ENCODE measurements at places on chromosomes 16 and 17. TPM values are rescaled to one million over a fixed set of nuclear protein-coding genes. Genes with fewer than 3 reads are reported as not detected.

DNA sequence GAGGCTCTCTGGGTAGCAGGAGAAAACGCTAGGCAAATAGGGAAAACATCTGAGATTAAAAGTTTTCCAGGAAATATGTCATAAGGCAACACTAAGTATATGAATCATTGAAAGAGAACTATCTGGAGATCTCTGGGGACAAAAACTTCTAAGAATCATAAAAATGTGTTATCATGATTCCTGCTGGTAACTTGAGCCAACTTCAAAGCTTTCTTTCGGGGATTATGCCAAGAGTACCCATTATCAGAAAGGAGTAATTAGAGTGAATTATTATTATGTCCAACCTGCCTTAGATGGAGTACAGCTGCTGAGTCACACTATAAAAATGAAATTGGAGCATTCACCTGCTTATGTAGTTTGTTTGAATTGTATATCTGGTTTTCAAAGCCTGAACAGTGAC is 488.5 kb upstream of the SOX9 start:
- no peak overlapping the region for H3K4me3 ChIP-seq
- H3K27me3 ChIP-seq = no peaks in the 10 kb centered on the region
- peaks cover 18% of the 10 kb centered on the region for H3K4me1 ChIP-seq
- no peak overlapping the region for H3K27ac ChIP-seq
- no peaks in the 10 kb centered on the region for H3K36me3 ChIP-seq

Gene ALKBH5
- 59.0 TPM for polyA plus RNA-seq

GRCh38 chr16:69820926-69821541 is 58.9 kb downstream of the WWP2 start:
- no peaks in the 10 kb centered on the region for H3K27me3 ChIP-seq
- peaks cover 7% of the 10 kb centered on the region for H3K4me1 ChIP-seq
- peaks cover 12% of the 10 kb centered on the region for H3K36me3 ChIP-seq
- no peak for DNase-seq

Gene CCL8
- 0.39 TPM for polyA plus RNA-seq

Gene TBX2
- 12.0 TPM for polyA plus RNA-seq

DNA sequence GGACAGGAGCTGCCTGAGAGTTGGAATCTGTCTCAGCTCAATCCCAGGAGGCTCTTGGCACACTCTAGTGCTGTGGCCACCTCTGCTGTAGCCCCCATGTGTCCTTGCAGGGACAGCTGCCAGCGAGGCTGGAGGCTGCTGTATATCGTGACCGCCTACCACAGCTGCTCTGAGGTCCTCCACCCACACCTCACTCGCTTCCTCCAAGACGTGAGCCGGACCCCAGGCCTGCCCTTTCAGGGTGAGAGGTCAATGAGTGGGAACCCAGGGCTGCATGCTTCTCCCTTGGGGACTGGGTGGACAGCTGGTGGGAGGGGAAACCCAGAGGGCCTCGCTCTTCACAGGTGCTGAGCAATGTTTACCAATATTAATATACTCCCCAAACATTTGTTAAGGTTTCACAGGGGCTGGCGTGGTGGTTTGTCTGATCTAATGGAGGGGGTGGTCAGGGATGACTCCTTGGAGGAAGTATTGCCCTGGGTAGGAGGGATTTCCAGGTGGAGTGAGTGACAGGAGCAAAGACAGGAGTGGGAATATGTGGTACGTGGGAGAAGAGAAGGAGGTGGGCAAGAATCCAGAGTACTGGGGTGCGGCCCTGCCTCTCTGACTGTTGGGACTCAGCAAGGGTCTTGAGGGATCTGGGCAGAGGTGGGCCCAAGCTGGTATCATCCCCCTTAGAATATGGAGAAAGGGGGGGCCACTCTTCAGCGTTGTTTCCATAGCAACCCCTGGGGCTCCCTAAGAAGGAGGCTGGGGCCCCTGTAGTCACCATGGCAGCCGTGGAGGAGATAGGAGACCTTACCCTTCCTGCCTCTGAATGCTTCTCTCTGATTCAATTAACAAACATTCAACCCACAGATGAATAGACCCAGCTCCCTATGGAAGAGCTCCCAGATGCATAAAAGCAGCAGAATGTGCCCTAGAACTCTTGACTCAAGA is 22.2 kb upstream of the ALKBH5 start:
- H3K4me1 ChIP-seq = peaks cover 27% of the 10 kb centered on the region
- no peak for DNase-seq
- H3K27ac ChIP-seq = no peak overlapping the region
- H3K36me3 ChIP-seq = no peaks in the 10 kb centered on the region
- no peak overlapping the region for H3K4me3 ChIP-seq

- H3K4me1 ChIP-seq = peaks cover 57% of the 10 kb centered on the region
- H3K4me3 ChIP-seq = no peak overlapping the region
- H3K27me3 ChIP-seq = no peaks in the 10 kb centered on the region
Observed at GRCh38 chr17:41772218-41772585, 14.3 kb downstream of the JUP start.

Gene GNG13
- 0.81 TPM for polyA plus RNA-seq

DNA sequence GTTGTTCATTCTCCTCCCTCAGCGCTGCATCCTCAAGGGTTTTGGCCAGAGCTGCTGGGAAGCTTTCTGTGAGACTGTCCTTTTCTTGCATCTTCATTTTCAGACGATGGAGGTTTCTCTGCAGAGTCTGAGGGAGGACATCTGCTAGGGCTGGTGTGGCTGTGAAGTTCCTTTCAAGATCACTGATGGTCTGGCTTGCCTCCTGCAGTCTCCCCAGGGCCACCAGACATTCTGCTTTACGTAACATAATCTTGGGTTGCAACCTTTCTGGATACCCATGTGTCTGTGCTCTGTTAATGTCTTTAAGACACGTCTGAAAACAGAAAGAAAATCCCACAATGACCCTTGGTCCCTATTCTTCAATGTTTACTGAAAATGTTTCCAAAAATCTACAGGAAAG is 29.0 kb downstream of the SMYD4 start:
- no peaks in the 10 kb centered on the region for H3K27me3 ChIP-seq
- H3K4me1 ChIP-seq = peaks cover 11% of the 10 kb centered on the region
- no peak overlapping the region for H3K27ac ChIP-seq
- peaks cover 29% of the 10 kb centered on the region for H3K36me3 ChIP-seq
- no peak for DNase-seq

- no peak overlapping the region for H3K27ac ChIP-seq
- H3K36me3 ChIP-seq = no peaks in the 10 kb centered on the region
- H3K27me3 ChIP-seq = no peaks in the 10 kb centered on the region
- H3K4me1 ChIP-seq = no peaks in the 10 kb centered on the region
Observed at GRCh38 chr16:84323606-84324005, 28.9 kb downstream of the WFDC1 start.

GRCh38 chr16:89123001-89123830 is 29.6 kb downstream of the ACSF3 start:
- peaks cover 55% of the 10 kb centered on the region for H3K36me3 ChIP-seq
- no peaks in the 10 kb centered on the region for H3K4me1 ChIP-seq
- no peak overlapping the region for H3K4me3 ChIP-seq

Gene MYO18A
- 46.2 TPM for polyA plus RNA-seq

Gene NHLRC4
- polyA plus RNA-seq = 2.0 TPM

DNA sequence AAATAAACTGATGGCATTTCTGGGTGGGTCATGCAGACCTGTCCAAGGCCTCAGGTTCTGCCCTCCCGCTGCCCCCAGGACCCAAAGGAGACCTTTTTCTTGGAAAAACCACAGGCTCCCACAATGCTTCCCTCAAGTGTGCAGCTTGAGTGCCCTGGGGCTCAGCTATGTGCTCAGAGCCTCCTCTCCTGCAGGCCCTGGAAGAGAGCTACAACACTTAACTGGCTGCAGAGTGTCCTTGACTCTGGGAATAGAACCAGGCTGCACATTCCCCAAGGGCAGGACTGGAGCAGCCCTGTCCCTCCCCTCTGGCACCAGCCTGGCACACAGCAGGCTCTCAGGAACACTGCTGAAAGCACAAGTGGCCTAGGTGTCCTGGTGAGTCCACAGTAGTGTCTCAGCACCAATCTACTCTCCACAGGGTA is 4.8 kb upstream of the SREBF1 start:
- H3K27me3 ChIP-seq = no peaks in the 10 kb centered on the region
- H3K27ac ChIP-seq = peak overlapping the region; percentile 96
- H3K4me1 ChIP-seq = peaks cover 39% of the 10 kb centered on the region
- no peak overlapping the region for H3K4me3 ChIP-seq
- no peak for DNase-seq

DNA sequence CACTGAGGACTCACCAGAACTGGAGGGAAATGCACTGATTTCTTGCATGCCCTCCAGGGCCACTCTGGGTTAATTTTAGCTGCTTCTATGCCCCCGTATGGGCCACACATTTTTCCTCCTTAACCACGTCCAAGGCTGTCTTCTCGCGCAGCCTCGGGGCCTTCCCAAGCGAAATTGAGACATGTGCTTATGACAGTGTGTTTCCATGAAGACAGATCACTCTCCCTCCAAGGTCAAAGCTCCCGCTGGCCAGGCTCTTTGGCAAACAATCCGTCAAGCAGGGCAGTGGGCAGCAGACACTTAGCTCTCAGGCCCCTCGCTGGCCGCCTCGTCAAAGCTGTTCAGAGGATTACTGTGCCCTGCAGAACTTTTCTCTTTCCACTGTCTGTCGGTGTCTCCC is 243.0 kb upstream of the N4BP1 start:
- no peak overlapping the region for H3K27ac ChIP-seq
- no peak overlapping the region for H3K4me3 ChIP-seq
- no peaks in the 10 kb centered on the region for H3K36me3 ChIP-seq
- DNase-seq = no peak
- no peaks in the 10 kb centered on the region for H3K4me1 ChIP-seq
- no peaks in the 10 kb centered on the region for H3K27me3 ChIP-seq

Data from large intestine (tissue), 12 donors.